Foreskin keratinocyte (primary cell): ENCODE measurements at places on chromosomes 12 and 14.

DNA sequence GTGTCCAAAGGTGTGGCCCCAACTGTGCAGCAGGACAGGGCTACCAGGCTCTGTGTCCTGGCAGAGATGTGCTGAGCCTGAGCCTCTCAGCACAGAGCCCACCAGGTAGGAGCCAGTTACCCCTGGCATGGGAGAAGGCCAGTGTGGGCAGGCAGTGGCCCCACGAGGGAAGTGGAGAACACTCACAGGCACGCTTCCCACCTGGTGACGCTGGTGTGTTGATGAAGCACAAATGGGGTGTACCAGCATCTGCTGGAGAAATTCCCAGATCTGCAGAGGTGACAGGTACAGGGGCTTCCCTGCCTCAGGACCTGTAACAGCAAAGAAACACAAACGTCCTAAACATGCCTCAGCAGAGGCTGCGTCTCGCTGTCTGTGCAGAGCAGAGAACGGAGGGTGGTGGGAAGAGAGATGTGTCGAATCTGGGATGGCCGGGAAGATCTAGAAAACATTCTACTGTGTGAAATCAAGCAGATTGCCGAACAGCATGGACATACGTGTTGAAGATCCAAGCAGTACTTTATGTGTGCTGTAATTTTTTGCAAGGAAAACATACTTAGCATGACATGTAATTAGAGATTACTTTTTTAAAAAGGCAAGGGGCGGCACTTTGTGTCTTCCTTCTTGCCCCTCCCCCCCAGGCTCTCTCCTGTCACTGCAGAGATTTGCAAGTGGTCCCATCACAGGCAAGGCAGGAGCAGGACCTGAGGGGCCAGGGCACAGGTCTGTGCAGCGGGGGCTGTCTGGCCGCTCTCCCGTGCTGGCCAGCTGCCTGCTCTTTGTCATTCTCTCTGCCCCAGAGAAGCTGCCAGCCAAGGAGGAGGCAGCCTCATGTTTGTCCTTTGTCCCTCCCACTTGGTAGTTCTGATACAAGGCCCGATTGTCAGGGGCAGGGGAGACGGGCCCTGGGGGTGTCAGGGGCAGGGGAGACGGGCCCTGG, 17.3 kb downstream of the HIP1R start:
- no peak for DNase-seq

DNA sequence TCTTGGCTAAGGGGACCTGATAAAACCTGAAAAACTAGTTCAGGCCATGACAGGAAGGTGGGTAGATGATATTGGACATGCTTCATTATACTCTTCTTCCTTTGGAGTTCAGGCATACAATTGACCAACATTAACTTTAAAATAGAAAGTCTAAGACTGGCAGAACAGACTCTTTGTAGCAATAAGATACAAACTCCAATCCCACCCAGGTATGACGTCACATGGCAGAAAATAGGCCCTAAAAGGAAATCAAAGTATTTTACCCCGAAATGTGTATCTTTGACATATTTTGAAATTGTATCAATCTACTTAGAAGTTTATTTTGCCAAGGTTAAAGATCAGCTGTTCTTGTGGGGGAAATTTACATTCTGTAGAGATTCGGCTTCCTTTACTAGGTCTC, 198.1 kb upstream of the LRIG3 start:
- DNase-seq: no peak

DNA sequence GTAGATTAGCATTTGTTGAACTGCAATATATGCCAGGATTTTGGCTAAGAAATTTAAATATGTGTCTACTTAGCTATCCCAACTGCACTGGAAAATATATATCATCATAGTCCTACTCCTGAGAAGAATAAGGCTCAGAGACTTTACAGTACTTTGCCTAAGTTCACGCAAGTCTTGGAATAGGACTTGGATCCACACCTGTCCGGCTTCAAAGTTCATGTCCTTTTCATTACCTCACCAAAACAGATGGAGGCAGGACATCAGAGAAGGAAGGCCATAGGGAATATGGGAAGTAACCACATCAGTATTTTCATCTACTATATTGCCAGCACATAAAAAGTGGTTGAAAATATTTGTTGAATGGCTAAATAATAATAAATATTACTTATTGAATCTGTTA, 358.5 kb downstream of the PRKD1 start:
- no peak for DNase-seq

- DNase-seq: no peak
Observed at GRCh38 chr12:31363416-31363809, 37.5 kb upstream of the SINHCAF start.

DNA sequence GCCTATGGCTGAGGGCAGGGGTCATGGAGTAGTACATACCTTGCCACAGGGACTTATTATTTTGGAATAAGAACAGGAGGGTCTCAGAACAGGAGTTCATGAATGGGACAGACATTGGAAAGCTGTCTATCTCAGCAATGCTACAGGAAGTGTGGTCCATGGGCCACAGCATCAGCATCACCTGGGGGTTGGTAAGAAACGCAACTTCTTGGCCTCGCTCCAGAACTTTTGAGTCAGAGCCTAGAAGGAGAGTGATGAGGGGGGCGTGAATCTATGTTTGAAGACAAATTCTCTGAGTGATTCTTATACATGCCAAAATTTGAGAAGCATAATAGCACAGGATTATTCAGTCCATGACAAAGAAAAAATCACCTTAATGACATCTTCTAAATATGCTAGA, 156.6 kb downstream of the RPAP3 start:
- peak; percentile 54 for DNase-seq
